Lower leg skin (tissue), 4 donors: ENCODE measurements at places on chromosomes 6 and 20.

GRCh38 chr20:10671221-10671918, 2.4 kb downstream of the JAG1 start:
- DNase-seq: no peak

- DNase-seq: peak; percentile 86
These were observed 242.2 kb downstream of the HIVEP2 start for GRCh38 chr6:142702501-142703460.

DNA sequence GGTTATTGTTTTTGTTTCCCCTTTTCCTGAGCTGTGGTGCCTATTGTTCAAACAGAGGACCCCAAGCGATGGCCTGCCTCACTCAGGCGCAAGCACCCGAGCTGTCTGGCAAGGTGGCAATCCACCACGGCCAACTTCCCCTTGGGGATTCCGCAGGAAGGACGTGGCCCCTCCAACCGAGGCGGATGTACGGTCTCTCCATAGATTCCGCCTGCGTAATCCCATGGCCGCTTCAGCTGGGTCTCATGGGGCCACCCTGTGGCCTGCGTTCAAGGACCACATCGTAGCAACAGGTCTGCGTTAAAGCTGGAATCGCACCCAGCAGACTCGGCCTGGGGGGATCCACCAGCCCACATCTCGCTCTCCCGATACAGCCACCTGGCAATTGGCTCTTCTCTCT, 79.9 kb downstream of the CEBPB start:
- DNase-seq: no peak

- DNase-seq: peak; percentile 53
These were observed 1.4 kb downstream of the GMPR start for GRCh38 chr6:16239798-16240123.

DNA sequence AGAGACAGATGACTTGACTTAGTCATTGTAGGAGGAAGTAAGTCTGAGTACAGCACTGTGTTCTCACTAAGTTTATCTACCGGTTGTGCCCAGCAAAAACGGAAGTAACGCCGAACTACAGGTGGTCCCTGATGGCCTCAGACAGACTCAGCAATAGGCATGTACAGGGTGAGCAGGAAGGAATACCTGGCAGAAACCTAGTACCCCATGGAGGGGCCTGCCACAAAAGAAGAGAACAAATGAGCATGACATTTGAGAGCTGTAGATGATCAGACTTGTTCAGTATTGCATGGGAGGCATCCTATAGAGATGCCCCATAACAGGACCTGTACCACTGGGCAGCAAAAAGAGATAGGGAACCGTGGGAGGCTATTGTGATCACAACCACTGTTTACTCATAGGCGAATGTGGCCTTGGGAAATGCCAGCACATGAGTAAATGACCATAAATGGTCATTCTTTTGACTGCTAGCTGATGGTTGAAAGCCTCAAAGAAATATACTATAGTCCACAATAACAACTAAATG, 106.4 kb upstream of the TAB2 start:
- no peak for DNase-seq

GRCh38 chr20:18323705-18324104, 35.4 kb downstream of the ZNF133 start:
- no peak for DNase-seq
